ENCODE measurements at places on chromosomes 16 and 17. TPM values are rescaled to one million over a fixed set of nuclear protein-coding genes. Genes with fewer than 3 reads are reported as not detected.

DNA sequence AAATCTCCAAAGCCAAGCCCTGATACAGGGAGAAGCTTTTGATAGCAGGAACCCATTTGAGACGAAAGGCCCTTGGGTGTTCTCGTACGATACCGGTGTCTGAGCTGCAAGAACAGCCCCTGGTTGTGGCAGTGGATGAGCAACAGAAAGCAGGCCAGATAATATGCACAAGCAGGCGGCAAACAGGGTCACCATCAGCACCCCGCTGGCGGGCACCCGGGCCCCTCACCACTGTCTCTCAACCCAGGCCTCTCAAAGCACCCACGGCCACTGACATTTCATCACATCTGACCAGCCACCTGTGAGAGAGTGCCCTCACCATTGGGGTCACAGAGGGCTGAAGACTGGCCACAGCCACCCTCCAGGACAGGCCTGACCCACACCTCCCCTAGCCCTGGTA lies 230.4 kb downstream of the C16orf78 start:
- no peak for DNase-seq

DNA sequence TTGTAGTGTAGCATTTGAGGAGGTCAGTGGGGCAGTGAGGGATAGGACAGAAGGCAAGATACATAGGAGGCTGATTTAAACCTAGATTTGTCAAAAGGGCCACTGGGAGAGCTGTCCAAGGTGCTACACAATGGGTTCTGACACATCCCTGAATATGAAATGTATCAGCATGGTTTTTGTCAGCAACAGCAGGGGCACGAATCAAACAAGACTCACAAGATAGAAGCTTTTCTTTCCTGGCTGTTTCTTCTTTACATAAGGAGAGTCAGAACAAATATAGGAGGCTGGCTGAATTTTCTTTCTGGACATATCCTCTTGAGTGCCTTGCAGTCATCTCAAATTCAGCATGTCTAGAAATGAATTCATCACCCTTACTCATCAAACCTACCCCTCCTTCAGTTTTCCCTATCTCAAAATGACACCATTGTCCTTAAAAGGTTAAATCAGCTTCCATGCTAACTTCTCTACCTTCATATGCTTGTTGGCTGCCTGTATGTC lies 130.5 kb downstream of the NPIPB5 start:
- DNase-seq = no peak

DNA sequence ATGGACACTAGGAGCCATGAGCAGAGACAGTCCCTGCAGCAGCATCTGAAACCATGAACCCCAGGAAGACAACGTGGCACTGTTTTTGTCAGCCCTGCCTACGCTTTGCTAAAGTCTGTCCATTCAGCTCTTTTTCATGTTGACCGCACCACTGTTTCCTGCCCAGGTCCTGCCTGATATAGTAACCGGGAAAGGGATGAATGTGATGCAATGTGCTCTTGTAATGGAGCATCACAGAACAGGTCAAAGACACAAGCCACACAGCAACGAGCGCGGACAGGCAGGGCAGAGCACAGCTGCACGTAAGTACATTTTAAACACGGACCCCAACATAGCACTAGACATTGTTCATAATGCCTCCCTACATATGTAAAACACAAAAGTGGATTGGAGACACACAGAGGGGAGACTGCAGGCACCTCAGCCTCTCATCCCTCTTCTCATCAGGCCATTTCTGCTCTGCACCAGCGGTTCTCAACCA lies 16.9 kb upstream of the TNFRSF13B start:
- DNase-seq = no peak

TBC1D3E gene
- not detected for total RNA-seq

GRCh38 chr16:21009815-21010214 lies 109.2 kb downstream of the LYRM1 start:
- no peak for DNase-seq

DNA sequence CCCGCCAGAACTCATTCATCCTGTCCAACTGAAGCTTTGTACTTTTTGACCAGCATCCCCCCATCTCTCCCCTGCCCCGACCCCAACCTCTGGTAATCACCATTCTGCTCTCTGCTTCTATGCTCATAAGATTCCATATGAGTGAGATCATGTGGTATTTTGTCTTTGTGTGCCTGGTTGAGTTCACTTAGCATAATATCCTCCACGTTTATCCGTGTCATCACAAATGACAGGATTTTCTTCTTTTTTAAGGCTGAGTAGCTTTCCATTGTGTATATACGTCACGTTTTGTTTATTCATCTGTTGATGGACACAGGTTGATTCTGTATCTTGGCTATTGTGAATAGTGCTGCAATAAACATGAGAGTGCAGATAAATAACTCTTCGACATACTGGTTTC lies 278.9 kb downstream of the SNX29 start:
- no peak for DNase-seq

FAM234A gene
- total RNA-seq = 129 TPM

GRCh38 chr16:81237942-81238295 lies 570 bp upstream of the BCO1 start:
- no peak for DNase-seq

SLC7A6OS gene
- total RNA-seq = 22.9 TPM

- no peak for DNase-seq
Measured at GRCh38 chr17:34581446-34582184, 2.2 kb downstream of the TMEM132E start.

DNA sequence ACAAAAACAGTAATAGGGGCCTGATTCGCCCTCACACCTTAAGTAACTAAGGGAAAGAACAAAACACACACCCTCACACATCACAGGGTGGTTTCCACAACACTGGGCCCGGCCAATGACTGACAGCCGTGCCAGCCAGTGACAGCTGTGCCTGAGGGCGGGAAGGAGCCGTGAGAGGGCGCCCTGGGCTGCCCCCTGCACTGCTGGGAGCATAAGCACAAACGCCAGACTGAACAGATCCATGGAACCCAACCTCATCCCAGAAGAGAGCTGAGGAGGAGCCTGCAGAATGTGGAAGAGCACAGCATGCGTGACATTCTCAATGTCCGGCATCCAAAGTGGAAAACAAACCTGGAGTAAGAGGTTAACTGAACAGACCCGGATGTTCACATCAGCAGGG lies 16.0 kb downstream of the CSNK1D start:
- no peak for DNase-seq

DNA sequence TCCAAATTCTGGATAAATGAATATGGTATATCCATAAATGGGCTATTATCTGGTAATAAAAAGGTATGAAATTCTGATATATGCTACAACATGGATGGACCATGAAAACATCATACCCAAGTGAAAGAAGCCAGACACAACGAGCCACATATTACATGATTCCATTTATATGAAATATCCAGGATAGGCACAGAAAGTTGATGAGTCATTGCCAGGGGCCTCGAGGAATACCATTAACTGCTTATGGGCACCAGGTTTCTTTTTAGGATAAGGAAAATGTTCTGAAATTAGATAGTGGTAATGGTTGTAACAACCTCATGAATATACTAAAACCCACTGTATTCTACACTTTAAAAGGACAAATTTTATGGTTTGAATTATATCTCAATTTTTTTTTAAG lies 123.2 kb downstream of the PITPNC1 start:
- DNase-seq = no peak

- DNase-seq = peak; percentile 27
Measured at GRCh38 chr17:57732062-57732461, 13.0 kb downstream of the CCDC182 start.

DNA sequence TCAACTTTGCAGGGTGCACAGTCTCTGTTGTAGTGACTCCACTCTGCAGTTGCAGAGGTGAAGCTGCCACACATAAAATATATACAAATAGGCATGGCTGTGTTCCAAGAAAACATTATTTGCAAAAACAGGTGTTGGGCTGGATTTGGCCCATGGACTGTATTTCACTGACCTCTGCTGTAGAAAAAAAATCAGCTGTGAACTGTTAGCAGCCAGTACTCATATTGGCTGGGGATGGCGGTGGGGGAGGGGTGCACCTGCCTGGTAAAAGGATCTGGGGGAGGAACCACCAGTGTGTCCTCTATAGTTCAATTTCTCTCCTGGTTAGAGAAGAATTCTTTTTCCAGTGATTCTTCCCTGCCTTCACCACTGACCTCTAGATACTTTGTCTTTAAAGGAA lies 50.0 kb downstream of the SHISA9 start:
- DNase-seq = no peak

GRCh38 chr17:44872131-44872768 lies 24.6 kb downstream of the HIGD1B start:
- no peak for DNase-seq

- DNase-seq = no peak
Measured at GRCh38 chr17:81096741-81097133, 61.8 kb downstream of the BAIAP2 start.

CD300LD gene
- total RNA-seq = not detected

GRCh38 chr17:31412511-31412910 lies 21.0 kb downstream of the RAB11FIP4 start:
- no peak for DNase-seq

DNA sequence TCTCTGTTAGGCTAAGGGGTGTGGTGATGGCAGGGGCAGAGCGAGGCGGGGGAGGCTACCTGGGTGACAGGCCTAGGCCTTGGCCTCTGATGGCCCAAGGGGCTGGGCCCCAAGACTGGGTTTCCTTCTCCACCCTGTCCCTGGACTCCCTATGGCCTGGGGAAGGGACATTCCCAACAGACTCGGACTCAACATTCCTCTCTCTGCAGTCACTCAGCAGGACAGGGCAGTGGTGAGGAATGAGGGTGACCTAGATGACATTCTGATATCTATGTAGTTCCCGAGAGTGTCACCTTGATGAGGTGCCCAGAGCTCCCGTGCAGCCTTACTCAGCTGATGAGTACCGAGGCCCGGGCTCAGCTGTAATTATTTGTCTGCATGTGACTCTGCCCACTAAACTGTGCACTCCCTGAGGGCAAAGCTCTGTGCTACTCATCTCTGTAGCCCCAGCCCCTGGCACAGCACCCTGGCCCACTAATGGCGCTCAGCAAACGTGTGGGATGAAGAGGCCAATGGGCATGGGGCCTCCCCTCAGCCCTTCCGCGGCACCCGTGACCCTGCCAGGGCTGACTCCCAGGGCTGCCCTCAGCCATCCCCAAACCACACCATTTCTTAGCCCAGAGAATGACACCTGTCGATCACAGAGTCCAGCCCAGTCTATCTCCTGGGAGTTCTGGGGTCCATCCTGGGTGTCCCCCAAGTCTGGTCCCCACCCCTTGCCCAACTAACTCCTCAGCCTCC lies 2.2 kb downstream of the PLCD3 start:
- no peak for DNase-seq

SPATA33 gene
- 6.5 TPM for total RNA-seq

DNA sequence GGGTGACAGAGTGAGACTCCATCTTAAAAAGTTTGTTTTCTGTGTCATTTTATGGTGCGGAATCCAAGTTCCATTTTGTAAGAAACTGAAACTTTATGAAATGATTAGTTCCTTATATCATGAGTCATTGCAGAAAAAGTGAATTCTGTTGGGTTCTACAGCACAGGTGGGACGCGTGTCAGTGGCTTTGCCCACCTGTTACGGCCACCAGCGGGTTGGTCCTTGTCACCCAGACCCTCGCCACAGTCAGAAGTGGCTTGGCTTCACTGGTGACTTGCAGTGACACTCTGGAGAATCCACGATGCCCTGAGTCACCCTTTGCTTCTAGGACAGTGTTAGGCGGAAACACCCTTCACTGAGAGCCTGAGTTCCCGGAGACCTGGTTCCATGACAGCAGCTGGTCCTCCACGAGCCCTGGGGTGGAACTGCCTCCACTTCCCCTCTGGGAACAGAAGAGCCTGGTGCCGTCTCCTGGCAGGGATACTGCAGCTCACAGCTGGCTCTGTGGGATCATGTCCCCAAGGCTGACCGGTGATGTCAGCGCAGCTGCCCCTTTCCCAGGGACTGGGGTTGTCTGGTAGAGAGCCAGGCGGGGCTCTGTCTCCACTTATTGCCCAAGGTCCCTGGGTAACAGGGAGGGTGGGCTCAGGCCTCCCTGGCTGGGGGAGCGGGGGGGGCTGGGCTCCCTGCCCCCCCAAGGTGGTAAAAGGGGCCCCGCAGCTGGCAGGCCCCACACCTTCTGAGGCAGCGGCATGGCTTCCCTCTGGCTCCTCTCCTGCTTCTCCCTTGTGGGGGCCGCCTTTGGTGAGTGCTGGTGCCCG lies at the start of gene CTRB1:
TSS of gene CTRB1 (plus strand) at position 733 of the 821 bp plus-strand sequence. CDS start at position 753, 20 bp downstream.
- DNase-seq = no peak

GRCh38 chr16:50303041-50303604 lies 36.8 kb downstream of the ADCY7 start:
- DNase-seq = no peak

GRCh38 chr16:54060599-54061421 lies 225.8 kb downstream of the IRX3 start:
- no peak for DNase-seq

DNA sequence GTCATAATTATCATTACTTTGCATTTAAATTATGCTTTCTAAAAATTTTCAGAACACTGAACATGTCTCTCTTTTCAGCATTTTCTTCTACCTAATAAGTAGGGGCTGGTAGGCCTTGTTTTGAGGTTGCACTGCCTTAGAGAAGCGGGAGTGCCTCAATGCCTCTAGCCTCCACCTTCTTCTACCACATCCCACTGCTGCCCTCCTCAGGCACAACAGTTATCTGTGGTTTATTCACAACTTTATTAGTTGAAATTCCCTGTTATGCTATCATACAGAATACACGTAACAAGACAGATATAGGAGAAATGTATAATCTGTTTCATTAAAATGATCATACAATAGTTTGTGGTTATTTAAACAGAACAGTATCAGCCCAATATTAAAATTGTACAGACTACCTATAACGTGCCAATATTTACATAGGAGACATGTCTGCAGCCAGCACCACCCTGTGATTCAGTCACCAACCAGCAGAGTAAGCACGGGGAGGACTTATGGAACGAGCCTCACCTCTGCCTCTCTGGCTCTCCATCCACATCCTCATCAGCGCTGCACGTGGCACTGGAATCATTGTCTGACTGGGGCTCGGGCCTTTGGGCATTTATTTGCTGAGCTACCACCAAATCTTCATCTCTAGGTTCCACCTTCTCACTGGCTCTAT lies 101.2 kb downstream of the TTC19 start:
- no peak for DNase-seq

GRCh38 chr17:45262516-45263476 lies 902 bp upstream of the SPATA32 start:
- no peak for DNase-seq

GRCh38 chr17:45782889-45783592 lies 1.1 kb upstream of the CRHR1 start:
- no peak for DNase-seq

TBX6 gene
- total RNA-seq = 1.7 TPM

- DNase-seq = no peak
Measured at GRCh38 chr16:89257757-89258465, 40.4 kb downstream of the ZNF778 start.

GRCh38 chr16:51939378-51939871 lies 607.5 kb downstream of the TOX3 start:
- DNase-seq = no peak

BCL6B gene
- 24.5 TPM for total RNA-seq

GRCh38 chr17:4527566-4528125 lies 27.5 kb downstream of the MYBBP1A start:
- DNase-seq = no peak

- DNase-seq = no peak
Measured at GRCh38 chr16:68707340-68708152, 29.5 kb upstream of the CDH1 start.

- DNase-seq = peak; percentile 45
Measured at GRCh38 chr16:3520841-3521240, 20.0 kb downstream of the CLUAP1 start.

C17orf100 gene
- 2.1 TPM for total RNA-seq

- DNase-seq = no peak
Measured at GRCh38 chr17:64125937-64126336, 4.0 kb downstream of the ERN1 start.

RNF222 gene
- total RNA-seq = not detected

ACSM2A gene
- total RNA-seq = not detected

LYRM1 gene
- total RNA-seq = 25.6 TPM
